K562 (cell line): ENCODE measurements at places on chromosomes 6 and 20. TPM values are rescaled to one million over a fixed set of nuclear protein-coding genes. Genes with fewer than 3 reads are reported as not detected.

DNA sequence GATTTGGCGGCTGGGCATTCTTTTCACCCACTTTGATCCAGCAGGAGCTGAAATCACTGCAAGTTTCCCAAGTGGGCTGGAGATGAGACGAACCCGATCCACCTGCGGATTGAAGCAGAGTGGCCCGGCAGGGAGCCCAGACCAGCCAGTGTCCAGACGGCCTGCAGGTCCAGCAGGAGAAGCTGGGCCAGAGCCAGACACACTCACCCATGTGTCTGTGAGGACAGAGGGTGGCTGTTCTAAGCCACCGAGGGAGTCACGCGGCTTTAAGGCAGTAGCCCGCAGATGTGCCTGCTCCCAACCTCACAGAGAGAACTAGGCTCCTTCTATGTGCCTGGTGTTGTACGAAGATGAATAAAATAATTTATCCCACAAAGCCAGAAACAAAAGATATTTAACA, 200.7 kb downstream of the WDR27 start:
- H3K4me3 ChIP-seq: no peak overlapping the region
- no peak for DNase-seq
- H3K27me3 ChIP-seq: peaks cover 38% of the 10 kb centered on the region
- H3K27ac ChIP-seq: no peak overlapping the region
- H3K4me1 ChIP-seq: no peaks in the 10 kb centered on the region
- no peaks in the 10 kb centered on the region for H3K36me3 ChIP-seq

GRCh38 chr20:45097485-45098102, 3.3 kb downstream of the KCNS1 start:
- H3K4me3 ChIP-seq: no peak overlapping the region
- H3K36me3 ChIP-seq: no peaks in the 10 kb centered on the region
- H3K4me1 ChIP-seq: no peaks in the 10 kb centered on the region
- no peak for DNase-seq
- H3K27me3 ChIP-seq: peaks cover 19% of the 10 kb centered on the region
- no peak overlapping the region for H3K27ac ChIP-seq

DNA sequence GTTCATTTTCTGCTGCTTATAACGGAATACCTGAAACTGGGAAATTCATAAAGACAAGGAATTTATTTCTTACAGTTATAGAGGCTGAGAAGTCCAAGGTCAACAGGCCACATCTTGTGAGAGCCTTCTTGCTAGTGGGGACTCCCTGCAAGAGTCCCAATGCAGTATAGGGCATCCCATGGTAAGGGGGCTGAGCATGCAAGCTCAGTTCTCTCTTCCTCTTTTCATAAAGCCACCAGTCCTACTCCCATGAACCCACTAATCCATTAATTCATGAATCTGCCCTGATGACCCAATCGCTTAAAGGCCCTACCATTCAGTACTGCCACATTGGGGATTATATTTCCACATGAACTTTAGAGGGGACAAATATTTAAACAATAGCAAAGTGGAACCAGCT, 26.5 kb downstream of the CYB5R4 start:
- H3K4me1 ChIP-seq: no peaks in the 10 kb centered on the region
- no peak for DNase-seq
- no peaks in the 10 kb centered on the region for H3K36me3 ChIP-seq
- no peaks in the 10 kb centered on the region for H3K27me3 ChIP-seq
- H3K27ac ChIP-seq: no peak overlapping the region

DNA sequence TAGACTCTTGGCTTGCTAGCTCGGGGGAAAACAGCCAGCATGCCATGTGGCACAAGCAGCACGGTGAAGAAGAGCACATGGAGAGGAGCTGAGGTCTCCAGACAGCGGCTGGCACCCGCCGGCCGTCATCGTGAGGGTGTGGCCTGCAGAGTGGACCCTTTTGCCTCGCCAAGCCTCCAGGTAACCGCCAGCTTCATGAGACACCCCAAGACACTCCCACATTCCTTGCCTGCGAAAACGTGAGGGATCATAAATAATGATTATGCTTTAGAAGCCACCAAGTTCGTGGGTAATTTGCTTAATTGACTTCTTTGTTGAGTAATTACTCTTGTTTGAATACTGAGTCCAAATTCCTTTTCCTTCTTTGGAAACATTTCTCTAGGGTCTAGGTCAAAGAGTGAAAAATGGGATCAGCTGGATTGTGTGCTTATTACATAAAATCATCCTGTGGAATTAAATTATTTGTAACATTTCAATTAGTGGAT, 23.2 kb downstream of the FAM50B start:
- no peak overlapping the region for H3K4me3 ChIP-seq
- H3K27ac ChIP-seq: no peak overlapping the region
- no peaks in the 10 kb centered on the region for H3K36me3 ChIP-seq
- H3K27me3 ChIP-seq: peaks cover 57% of the 10 kb centered on the region
- no peak for DNase-seq

DNA sequence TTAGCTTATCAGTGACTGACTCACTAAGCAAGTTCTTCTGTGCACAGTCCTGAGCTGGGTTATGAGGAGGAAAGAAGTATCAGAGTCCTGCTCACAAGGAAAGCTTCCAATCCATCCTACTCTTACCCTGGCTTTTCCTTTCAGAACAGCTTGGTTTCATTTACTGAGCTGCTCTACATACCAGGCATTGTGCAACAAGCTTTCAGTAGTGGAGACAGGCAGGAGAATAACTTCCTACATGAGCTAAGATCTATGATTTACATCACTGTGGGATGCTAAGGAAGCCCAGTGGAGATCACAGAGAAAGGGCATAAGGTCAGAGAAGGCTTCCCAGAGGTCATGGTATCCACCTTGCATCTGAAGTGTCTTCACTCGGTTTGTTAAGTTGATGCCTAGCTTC, 144.5 kb downstream of the MAP3K7 start:
- H3K27ac ChIP-seq: no peak overlapping the region
- H3K36me3 ChIP-seq: no peaks in the 10 kb centered on the region
- no peaks in the 10 kb centered on the region for H3K27me3 ChIP-seq
- peaks cover 2% of the 10 kb centered on the region; the same call in 1 of the 3 replicates for H3K4me1 ChIP-seq
- no peak for DNase-seq

DNA sequence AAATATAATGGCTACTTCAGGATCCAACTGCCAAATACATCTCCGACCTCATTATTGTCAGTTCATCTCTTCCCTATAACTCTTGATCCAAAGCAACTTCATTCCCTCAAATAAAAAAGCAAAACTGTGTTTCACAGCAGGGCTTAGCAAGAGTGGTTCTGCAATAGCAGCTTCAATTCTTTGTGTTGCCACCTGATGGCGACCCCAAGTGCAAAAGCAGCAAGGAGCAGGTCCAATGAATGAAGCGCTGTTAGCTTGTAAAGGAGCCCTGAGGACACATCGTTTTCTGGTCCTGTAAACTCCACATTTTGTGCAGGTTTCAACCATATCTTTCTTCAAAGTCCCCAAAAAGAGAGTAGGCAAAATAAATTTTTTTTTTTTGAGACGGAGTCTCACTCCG, 19.6 kb downstream of the RTN4IP1 start:
- DNase-seq: no peak
- H3K4me1 ChIP-seq: no peaks in the 10 kb centered on the region
- H3K4me3 ChIP-seq: no peak overlapping the region

GRCh38 chr20:57428324-57429158, 37.3 kb downstream of the RBM38 start:
- no peak overlapping the region for H3K4me3 ChIP-seq
- H3K4me1 ChIP-seq: peaks cover 30% of the 10 kb centered on the region
- no peak overlapping the region for H3K27ac ChIP-seq
- H3K27me3 ChIP-seq: no peaks in the 10 kb centered on the region
- H3K36me3 ChIP-seq: no peaks in the 10 kb centered on the region
- DNase-seq: no peak

- no peaks in the 10 kb centered on the region for H3K36me3 ChIP-seq
- H3K27ac ChIP-seq: no peak overlapping the region
- DNase-seq: no peak
- peaks cover 53% of the 10 kb centered on the region for H3K27me3 ChIP-seq
- peaks cover 6% of the 10 kb centered on the region; the same call in 1 of the 2 replicates for H3K4me1 ChIP-seq
Measured at GRCh38 chr20:58212636-58213035, 15.8 kb downstream of the ANKRD60 start.

DNA sequence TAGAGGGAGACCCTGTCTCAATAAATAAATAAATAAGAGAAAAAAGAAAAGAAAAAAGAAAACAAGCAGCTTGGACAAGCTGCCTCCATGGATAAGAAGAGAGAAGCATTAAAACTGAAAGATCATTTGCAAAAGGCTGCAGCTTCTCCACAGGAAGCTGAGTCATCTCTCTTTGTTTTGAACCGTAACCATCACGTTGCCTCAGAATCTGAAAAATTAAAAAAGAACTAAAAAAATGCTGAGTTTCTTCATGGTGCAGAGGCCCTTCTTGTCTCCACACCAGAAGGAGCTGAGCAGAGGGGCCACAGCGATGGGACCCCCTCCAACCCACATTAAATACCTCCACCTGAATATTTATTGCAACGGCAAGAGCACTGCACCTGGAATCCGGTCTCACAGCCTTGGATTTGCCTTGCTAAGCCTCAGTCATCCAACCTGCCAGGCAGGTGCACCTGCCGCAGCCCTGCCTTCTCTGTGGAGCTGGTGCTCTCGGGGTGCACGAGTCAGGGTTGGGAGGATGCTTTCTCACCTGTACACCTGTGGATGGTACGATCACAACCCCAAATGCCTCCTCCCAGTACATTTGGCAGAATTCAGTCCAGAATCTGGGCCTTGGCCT, 28.1 kb downstream of the TOX2 start:
- H3K4me1 ChIP-seq: no peaks in the 10 kb centered on the region
- no peak overlapping the region for H3K27ac ChIP-seq
- no peak overlapping the region for H3K4me3 ChIP-seq
- H3K27me3 ChIP-seq: peaks cover under 1% of the 10 kb centered on the region; the same call in 1 of the 3 replicates
- no peak for DNase-seq

GRCh38 chr20:63837479-63837878, 6.4 kb upstream of the ZBTB46 start:
- H3K36me3 ChIP-seq: no peaks in the 10 kb centered on the region
- peaks cover 48% of the 10 kb centered on the region for H3K4me1 ChIP-seq
- no peak overlapping the region for H3K4me3 ChIP-seq
- no peaks in the 10 kb centered on the region for H3K27me3 ChIP-seq
- H3K27ac ChIP-seq: no peak overlapping the region

GRCh38 chr6:40256831-40257230, 322.6 kb upstream of the MOCS1 start:
- no peak for DNase-seq
- H3K4me1 ChIP-seq: no peaks in the 10 kb centered on the region
- H3K36me3 ChIP-seq: no peaks in the 10 kb centered on the region
- no peaks in the 10 kb centered on the region; the same call in 2 of the 3 replicates for H3K27me3 ChIP-seq
- no peak overlapping the region for H3K27ac ChIP-seq

DNA sequence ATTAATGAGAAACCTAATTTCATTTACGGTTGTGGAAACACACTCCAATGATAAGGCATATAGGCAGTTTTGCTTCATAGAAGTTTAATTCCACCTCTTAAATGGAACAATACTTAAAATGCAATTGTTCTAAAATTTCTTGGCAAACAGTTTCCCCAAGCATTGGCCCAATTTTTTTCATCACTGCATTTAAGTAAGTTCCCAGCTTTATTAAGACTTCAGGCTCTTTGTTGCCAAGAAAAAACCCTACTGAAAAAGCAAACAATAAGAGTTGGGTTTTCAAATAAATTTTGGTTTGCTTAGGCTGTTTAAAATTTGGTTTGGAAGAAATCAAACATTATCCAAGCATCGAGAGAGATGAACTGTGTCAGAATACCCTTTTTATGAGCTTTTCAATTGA, 690.9 kb upstream of the NRSN1 start:
- H3K4me3 ChIP-seq: no peak overlapping the region
- H3K27ac ChIP-seq: no peak overlapping the region
- H3K27me3 ChIP-seq: no peaks in the 10 kb centered on the region
- DNase-seq: no peak

DNA sequence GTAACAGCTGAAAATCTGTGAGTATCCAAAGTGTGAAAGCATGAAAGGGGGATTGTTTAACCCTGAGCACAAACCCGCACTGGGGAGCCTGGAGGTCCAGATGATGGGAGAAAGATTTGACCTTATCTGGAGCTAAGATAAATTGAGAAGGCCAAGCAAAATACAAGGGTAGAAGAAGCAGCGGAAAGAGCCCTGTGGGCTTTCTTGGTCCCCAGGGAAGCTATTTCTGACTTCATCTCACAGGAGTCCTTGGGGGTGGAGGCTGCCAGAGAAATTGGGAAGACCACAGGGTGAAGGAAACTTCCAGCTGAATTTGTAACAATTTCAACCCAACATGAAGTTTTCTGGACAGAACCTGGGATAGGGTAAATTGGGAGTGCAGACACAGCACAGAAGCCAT, 476.9 kb downstream of the MMUT start:
- H3K27ac ChIP-seq: no peak overlapping the region
- H3K27me3 ChIP-seq: no peaks in the 10 kb centered on the region
- no peaks in the 10 kb centered on the region for H3K4me1 ChIP-seq

DNA sequence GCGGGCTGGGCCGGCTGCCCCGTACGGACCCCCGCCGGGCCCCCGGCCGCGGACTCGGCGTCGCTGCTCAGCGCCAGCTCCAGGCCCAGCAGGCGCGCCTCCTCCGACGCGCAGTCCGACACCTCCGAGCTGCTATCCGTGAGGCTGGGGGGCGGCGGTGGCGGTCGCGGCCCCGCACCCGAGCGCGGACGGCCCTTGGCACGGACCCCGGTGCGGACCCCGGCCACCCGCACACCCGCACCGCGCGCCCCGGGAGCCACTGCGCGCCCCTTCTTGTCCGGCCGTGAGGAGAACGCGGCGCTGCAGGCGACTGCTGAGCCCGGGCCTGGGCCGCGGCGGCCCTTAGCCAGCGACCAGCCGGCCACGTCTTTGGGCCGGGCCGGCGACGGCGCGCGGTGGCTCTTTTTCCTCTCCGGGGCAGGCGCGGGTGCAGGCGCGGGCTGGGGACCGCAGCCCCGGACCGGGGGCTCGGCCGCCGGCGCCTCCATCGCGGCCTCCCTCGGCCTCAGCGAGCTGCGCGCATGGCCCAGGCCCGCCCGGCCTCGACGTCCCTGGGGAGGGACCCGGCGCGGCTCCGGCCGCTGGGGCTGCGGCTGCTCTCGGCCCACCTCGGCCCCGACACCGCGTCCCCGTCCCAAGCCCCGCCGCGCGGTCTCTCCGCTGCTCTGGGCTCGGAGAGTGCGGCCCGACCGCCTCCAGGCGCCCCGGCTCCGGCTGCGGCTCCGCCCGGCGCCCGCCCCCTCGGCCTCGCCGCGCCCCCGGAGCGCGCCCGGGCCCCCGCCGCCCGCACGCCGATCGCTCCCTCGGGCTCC, 12.9 kb upstream of the TLDC2 start:
- H3K4me1 ChIP-seq: peaks cover 39% of the 10 kb centered on the region
- H3K27ac ChIP-seq: peak overlapping the region; percentile 76

GRCh38 chr6:81793821-81794475, 41.5 kb upstream of the TENT5A start:
- H3K27me3 ChIP-seq: no peaks in the 10 kb centered on the region
- DNase-seq: no peak
- H3K4me1 ChIP-seq: no peaks in the 10 kb centered on the region
- H3K27ac ChIP-seq: no peak overlapping the region
- H3K36me3 ChIP-seq: no peaks in the 10 kb centered on the region

- no peaks in the 10 kb centered on the region for H3K36me3 ChIP-seq
- DNase-seq: no peak
- no peaks in the 10 kb centered on the region for H3K4me1 ChIP-seq
- no peak overlapping the region for H3K4me3 ChIP-seq
- no peak overlapping the region for H3K27ac ChIP-seq
Measured at GRCh38 chr20:47795214-47795907, 10.1 kb upstream of the SULF2 start.

Gene ENPP5
- total RNA-seq: not detected in 2 replicates

Gene MOG
- not detected in 2 replicates for total RNA-seq

Gene SLC35B2
- total RNA-seq: 53.1 and 54.3 TPM in 2 replicates

Gene SLPI
- total RNA-seq: 0.67 and 0.78 TPM in 2 replicates

Gene SLC17A2
- not detected in 2 replicates for total RNA-seq

Gene FAM217A
- not detected in 2 replicates for total RNA-seq

Gene SMOC2
- 1.2 and 1.7 TPM in 2 replicates for total RNA-seq

Gene HDGFL1
- 0.38 and 0.49 TPM in 2 replicates for total RNA-seq

Gene TFAP2C
- 0.16 TPM in 1 of 2 replicates, not detected in the other for total RNA-seq

Gene FITM2
- total RNA-seq: 2.0 and 2.3 TPM in 2 replicates
